ENCODE measurements at places on chromosomes 1 and 21.

DNA sequence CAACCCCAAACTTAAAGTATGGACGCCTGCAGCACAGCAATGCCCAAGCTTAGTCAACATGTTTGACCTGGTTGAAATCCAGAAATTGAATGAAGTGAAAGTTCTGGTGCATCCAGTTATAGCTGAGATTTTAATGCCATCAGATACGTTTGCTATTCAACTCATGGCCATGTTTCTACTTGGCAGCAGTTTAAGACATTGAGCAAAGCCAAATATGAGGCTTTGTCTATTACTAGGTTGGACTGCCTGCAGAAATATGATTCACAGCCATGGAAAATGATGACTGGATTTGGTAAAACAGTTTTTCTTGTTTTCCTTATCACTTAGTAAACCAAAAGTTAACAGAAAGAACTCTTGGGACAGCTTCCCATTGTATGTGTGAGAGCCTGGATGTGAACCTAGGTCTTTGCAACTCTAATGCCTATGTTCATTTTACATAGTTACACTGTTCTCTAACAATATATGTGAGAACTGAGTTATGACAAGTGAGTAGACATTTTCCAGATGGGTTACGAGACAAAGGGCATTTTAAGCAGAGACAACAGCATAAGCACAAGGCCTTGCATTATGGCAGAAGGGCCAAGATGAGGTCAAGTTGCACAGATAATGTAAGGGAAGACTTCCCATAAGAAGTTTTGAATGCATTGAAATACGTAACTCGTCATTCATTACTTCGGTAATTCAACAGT is 32.4 kb upstream of the MYSM1 start:
- DNase-seq: no peak

DNA sequence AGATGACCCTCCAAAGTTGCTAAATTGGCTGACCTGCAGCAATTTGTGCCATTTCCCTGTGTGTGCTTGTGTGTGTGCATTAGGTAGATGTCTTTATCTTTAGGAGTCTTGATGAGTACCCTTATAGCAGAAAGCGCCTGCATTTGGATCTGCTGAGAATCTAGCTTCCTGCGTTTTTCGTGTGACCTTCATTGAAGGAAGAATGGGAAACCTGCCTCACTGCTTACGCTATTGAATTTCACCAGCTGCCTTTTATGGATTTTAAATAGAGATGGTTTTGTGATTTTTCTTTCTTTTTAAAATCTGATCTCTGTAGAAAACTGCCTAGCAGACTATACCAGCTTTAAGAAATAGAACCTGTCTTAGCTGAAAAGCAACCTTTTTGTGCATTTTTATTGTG is 124.5 kb downstream of the CACHD1 start:
- no peak for DNase-seq

GRCh38 chr1:61377242-61377958 is 295.0 kb downstream of the NFIA start:
- DNase-seq: no peak

GRCh38 chr1:45647248-45648021 is 23.6 kb upstream of the CCDC17 start:
- no peak for DNase-seq

DNA sequence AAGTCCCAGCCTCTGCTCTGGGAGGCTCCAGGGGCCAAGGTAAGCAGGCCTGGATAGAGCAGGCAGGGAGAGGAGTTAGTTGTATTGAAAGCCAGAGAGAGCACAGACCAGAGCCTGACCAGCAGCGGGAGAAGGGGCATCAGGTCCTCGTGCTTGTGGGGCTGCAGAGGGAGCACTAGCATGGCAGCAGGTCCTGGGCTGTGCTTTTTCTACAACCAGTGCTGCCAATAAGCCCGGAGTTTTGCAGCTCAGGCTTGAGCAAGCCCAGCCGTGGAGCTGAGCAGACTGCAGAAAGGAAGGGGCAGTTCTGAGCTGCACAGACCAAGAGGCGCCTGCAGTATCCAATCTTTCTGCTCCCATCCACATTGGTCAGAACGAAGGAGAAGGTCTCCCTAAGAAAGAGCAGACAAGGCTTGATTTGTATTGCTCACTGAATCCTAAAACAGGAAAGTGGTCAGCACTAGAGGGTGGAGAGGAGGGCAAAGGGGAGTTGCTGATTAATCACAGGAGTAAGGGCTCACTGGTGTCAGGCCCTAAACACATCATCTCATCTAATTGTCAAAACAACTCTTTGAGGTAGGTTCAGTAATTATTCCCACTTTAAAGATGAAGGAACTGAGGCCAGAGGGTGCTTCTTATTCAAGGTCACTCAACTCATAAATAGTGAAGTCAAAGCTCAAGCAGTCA is 2.7 kb downstream of the DENND2D start:
- peak; percentile 65 for DNase-seq

DNA sequence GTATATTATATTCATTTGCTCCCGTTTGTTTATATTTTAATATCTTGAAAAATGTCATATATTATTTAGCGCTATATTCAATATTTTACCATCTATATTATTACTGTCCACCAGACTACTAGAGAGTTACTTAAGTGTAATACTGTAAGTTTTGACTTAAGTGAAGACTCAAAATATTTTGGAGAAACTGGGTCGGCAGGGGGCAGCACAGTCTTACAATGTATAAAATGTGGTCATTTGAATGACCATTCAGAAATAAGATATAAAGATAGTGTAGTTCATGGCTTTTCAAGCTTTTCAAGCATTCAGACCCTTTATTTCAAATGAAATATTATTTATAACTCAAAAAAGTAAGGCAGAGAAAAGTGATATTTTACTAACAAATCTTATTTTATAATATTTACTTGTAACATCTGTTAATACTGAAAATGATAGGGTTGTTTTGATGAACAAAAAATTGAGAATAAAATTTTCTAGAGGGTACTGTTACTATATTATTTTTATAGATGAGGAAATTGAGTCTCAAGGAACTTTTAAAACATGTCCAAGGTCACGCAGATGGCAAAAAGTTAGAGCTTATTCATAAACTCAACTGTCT is 89.0 kb upstream of the SERTAD4 start:
- DNase-seq: peak; percentile 15

All from stimulated activated CD8-positive, alpha-beta memory T cell treated with anti-CD3 and anti-CD28 coated beads, Interleukin-15, amount 100 ng/mL, for 1 hour (primary cell).